ENCODE measurements at places on chromosomes 11 and 22.

DNA sequence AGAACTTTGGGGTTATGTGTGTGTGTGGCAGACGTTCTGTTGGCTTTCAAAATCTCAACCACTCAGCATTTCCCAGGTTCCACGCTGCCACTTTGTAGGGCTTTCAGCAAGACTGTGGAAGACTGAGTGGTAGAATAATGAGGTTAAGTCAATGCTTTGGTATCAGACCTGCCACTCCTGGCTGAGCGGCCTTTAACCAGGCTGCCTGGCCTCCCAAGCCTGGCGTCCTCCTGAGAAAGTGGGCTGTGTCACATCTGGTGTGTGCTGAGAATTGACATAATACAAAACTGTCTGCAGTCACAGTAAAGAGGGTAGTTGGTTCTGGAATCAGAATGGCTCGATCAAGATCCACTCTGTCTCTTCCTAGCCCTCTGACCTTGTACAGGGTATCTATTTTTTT lies 126.5 kb downstream of the DBX1 start:
- no peak for DNase-seq

- no peak for DNase-seq
Observed at GRCh38 chr22:19105456-19105855, 16.8 kb downstream of the DGCR2 start.

DNA sequence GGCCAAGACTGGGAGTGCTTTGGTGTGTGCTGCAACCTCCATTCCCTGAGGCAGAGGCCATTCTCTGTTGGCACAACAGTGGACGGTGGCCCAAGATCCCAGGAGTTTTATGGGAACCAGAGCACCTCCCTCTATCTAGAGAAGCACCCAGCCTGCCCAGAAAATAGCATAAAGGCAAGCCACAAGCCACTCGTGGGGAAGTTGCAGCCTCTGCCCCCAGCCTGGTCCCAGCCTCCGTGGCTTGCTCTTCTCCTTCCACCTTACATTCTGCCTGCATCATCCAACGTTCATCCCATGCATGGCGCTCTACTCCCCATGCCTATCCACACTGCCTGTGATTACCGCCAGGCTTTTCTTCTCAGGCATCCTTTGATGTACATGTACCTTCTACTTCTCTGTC lies 15.8 kb downstream of the IL17RA start:
- DNase-seq: no peak

DNA sequence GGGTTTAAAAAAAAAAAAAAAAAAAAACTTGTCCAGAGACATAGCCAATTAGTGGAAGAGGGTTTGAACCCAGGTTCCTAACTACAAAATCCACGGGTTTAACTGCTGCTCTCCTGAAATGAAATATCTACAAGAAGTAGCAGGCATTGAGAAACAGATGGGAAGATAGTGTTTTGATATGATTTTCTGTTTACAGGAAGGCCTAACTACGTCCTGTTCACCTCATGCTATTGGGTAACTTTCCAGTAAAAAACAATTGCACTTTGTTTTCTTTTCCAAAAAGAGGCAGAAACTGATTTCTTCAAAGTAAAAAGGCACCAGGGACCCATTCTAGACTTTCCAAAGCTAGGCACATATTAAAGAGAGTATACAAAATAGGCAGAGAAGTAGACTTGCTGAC lies 5.9 kb upstream of the C11orf91 start:
- DNase-seq: no peak

DNA sequence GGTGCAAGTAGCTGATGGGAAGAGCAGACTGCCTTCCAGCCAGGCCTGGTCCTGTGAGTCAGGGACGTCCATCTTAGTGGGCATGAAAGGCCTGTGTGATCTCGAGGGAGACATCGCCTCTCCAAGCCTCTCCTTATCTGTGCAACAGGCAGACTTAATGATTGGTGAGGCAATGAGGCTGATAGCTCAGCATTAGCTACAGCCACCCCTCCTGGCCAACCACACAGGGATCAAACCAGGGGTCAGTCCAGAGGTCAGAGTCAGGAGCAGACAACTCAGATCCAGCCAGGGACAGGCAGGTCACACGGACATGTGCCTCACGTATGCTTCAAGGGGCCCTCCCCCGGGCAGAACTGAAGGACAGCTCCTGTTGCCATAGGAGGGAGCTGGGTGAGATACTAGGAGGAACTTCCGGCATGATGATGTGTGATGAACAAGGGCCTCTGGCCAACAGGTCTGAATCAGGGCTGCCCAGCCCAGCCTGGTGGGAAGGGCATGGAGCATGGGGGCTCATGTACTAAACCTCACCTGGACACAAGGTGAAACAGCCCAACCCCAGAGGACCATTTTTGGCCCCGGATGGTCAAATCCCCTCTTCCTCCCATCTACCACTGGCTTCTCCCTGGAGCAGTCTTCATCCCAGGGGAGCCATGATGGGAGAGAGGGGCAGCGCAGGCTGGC lies 2.8 kb upstream of the APOC3 start:
- no peak for DNase-seq
